ENCODE measurements at places on chromosomes 1 and 21.

DNA sequence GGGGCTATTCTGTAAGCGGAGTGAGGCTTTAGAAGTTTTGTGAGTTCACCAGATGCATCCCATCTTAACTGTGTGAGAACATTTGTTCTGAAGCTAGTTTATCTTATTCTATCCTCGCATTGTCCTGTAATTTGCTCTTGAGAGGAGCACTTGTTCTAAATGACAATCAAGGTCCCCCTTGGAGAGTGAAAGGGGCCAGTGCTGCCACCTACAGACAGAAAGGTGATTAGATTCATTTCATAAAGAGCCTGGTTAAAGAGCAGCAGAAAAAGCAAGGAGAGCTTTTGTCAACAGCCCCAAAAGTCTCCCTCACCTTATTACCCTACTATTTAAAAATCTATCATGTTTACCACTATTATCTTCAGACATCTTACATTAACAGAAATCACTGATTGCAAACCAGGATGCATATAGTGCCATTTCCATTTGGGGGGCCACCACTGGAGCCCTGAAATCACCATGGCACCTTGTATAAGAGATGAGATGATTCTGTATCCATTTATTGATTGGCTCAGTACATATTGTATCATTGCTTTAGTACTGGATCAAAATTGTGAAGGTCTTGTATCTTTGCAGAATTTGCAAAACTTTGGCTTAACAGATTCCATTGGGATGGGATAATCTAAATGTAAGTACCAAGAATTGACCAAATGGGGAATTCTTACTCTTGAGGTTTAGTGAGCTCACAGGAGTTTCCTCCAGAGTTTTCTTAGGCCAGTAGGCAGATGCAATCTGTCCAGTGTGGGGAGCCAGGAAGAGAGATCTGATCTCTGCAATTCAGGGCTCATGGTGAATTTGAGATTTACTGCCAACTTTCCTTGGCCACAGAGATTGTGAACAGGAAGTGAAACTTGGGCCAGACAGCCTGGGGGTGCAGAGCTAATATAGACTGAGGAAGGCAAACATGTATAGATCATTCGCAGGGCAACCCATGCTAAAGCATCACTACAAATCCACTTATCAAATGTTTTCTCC, 64.3 kb upstream of the TRABD2B start:
- DNase-seq = no peak

- peak; percentile 5 for DNase-seq
Observed at GRCh38 chr1:71080230-71080738, 551 bp downstream of the ZRANB2 start.

GRCh38 chr21:34801519-34802132, 132.8 kb downstream of the CLIC6 start:
- peak; percentile 39 for DNase-seq

GRCh38 chr1:60920561-60920960, 161.8 kb upstream of the NFIA start:
- no peak for DNase-seq

GRCh38 chr1:178102218-178102617, 8.3 kb downstream of the RASAL2 start:
- DNase-seq = no peak

All from CD4-positive, alpha-beta T cell treated with Interleukin-4 for 4 hours (primary cell).